ENCODE measurements at places on chromosomes 2 and 18. TPM values are rescaled to one million over a fixed set of nuclear protein-coding genes. Genes with fewer than 3 reads are reported as not detected.
A peak's percentile ranks its signal among the peaks of the same experiment; 100 is the strongest.

DNA sequence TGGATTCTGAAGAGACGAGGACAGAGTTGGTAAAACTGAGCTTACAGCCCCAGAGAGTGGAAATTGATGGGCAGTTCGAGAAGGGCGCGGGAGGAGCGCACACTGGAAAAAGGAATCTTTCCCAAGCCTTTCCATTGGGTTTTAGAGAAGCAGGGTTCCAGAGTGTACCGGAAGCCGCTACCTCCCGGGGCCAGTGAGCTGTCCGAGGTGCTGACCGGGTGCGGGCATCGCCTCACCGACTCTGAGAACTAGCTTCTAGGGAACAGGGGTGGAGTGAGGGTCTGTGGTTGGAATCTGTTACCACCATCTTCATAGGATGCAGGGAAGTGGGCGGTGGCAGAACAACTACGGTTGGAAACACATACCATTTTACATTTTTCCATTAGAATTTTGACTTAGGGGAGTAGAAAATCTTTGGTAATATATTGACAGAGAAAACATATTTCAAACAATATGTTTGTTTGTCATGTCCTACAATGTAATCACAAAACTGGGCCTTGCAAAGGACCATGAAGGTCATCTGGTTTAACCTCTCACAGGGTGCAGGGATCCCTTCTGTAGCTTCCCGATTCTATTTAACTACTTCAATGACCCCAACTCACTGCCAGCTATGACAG, 724 bp downstream of the NMS start:
- DNase-seq: peak; percentile 67

GRCh38 chr18:78828131-78828530, 151.5 kb upstream of the SALL3 start:
- DNase-seq: no peak

- no peak for DNase-seq
These were observed at the start of gene MPP4 for GRCh38 chr2:201698588-201699226. Gene MPP4 (minus strand): TSS chr2:201698644. CDS start chr2:201693954, 4,690 bp downstream.

- DNase-seq: no peak
These were observed 38.9 kb downstream of the UGP2 start for GRCh38 chr2:63880625-63881024.

- DNase-seq: no peak
These were observed 144.1 kb downstream of the FAM210A start for GRCh38 chr18:13582178-13582670.

DNA sequence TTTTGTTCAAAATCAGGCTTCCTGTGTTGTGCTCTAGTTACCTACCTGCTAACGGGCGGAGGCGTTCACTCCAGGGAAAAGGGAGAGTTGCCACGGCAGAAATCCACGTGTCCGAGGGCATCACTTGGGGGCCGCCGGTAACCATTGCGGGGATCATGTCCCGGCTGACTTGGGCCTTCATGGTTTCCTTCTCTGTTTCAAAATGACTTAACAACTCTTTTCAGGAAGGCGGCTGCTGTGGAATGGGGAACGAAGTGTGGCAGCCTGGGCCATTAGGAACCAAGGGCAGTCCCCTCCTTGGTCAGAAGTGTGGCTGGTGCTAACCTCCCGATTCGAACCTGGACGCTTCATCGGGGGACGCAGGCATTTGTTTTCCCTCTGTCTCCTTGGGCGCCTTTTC, 56.8 kb downstream of the INPP5D start:
- DNase-seq: no peak

GRCh38 chr18:22933206-22933965, at the start of gene RBBP8:
Gene RBBP8 (plus strand): TSS chr18:22933328. CDS start chr18:22936852, 3,524 bp downstream.
- peak; percentile 88 for DNase-seq

GRCh38 chr2:238160206-238161129, 1.7 kb downstream of the ERFE start:
- no peak for DNase-seq

DNA sequence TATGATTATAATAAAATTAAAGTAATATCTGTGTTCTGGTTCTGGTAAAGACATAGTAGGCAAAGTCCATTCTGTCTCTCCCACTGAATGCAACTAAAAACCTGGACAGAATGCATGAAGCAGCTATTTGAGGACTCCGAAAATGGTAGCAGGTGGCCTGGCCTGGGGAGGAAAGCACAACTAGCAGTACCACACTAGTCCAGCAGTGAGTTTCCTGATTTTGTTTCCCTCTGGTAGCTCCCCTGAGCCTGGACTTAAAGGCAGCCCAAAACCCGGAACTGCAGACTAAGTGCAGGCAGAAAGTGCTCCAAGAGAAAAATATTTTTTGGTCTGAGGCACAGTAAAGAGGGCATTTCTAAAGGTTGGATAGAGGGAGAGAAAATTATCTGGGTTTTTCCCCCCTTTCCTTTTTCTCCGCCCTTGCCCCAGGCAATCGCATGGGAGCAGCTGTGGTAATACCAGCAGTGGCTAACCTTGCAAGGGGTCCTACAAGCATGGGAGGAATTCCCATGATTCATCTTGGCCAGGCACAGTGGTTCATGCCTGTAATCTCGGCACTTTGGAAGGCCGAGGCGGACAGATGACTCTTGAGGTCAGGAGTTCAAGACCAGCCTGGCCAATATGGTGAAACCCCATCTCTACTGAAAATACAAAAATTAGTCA, 32.3 kb downstream of the ASXL2 start:
- DNase-seq: no peak

GRCh38 chr2:24680196-24680595, 113.0 kb downstream of the PTRHD1 start:
- DNase-seq: no peak

DNA sequence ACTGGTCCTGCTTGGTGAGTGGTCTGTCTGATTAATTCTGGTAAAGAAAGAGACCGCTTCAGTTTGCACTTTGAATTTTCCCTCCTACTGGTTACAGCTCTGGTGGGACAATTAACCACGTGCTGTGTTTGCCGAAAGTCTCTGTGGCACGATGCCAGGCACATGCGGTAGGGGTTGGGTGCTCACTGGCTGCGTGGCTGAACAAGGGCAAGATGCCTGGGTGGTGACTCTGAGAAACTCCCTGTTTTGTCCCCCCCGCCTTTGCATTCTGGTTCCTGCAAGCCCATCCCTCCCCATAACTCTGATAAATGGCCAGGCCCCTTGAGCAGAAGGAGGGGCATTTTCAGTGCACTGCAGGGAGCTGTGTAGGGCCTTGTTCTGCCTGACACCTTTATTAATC, 206.1 kb downstream of the TFCP2L1 start:
- DNase-seq: no peak

DNA sequence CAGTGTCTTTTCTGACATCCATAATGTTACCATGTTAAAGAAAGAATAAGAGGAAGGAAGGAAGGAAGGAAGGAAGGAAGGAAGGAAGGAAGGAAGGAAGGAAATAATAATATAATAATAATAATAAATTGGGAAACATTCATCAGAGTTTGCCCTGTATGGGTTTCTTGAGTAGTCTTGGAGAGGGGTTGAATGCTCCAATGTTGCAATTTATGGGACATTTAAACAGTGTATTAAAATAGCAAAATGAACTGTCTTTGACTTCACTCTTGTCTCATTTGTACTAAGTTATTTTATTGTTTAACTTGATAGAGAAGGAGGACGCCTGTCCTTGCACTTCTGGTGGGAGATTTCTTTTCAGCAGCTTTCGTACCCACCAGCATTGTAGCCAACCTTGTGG, 277.7 kb downstream of the RNF144A start:
- DNase-seq: no peak

- DNase-seq: no peak
These were observed 56.1 kb upstream of the C2orf15 start for GRCh38 chr2:99085421-99085820.

- DNase-seq: no peak
These were observed 85.7 kb downstream of the B3GNT2 start for GRCh38 chr2:62281663-62282062.

DNA sequence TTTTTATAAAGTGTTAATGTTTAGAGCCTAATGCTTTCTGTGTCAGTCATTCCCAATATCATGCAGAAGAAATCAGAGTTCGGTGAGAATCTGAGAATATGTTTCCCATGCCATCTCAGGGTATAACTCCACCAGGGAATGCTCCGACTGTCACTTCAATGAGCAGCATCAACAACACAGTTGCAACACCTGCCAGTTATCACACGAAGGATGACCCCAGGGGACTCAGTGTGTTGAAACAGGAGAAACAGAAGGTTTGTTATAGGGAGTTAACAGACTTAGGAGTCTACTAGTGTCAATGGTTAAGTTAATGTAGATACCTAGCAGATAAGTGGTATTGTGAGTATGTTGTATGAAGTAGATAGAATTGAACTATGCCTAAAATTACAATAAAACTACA, 31.0 kb downstream of the VAPA start:
- DNase-seq: no peak

DNA sequence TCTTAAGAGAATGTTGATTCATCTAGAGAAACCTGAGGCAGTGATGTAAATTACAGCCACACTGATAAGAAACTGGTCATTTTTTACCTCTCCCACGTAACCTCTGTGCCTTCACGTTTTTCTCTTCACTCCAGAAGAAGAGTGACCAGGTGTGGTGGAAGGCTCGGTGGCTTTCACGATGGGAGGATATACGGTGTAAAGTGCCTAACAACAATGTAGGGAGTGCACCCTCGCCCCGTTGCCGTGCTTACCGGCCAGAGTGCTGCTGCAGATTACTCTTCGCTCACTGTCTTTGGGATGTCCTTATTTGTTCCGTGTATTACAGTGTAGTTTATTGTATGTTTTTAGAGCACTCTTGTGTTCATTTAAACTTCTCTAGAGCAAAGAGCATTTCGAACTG, 46.5 kb downstream of the NCK2 start:
- DNase-seq: no peak

GRCh38 chr2:18399601-18400000, 160.9 kb downstream of the RDH14 start:
- no peak for DNase-seq

- no peak for DNase-seq
These were observed 17.4 kb upstream of the LMAN1 start for GRCh38 chr18:59376351-59376935.

DNA sequence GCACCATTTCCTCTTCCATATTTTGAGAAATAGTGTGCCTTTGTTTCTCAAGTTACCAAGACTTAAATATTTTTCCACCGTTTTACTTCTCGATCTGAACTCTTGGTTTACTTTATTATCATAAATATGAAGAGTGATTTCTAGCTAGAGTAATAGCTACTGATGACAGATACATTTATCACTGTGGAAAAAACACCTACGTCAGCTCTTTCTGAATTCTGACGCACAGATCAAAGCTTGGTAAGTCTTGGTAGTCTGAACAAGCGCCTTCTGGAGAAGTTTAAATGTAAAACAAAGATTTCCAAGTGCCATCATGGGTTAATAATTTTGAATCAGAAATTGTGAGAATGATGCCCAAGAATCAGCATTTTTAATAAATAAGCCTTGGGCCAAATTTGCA, 367.7 kb downstream of the DPP10 start:
- DNase-seq: no peak

DNA sequence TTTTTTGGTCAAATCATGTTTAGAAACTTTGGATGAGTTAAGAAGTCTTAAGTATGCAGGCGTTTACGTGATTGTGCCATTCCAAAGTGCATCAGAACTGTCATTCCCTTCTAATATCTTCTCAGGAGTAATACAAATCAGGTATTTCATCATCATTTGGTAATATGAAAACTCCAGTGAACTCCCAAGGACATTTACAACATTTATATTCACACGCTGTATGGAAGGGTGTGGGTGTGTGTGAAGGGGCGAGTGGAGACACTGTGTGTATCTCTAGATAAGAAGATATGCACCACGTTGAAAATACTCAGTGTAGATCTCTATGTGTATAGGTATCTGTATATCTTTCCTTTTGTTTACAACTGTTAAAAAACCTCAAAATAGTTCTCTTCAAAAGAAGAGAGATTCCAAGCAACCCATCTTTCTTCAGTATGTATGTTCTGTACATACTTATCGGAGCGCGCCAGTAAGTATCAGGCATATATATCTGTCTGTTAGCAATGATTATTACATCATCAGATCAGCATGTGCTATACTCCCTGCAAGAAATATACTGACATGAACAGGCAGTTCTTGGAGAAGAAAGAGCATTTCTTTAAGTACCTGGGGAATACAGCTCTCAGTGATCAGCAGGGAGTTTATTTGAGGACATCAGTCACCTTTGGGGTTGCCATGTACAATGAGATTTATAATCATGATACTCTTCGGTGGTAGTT, 29.3 kb downstream of the COX7A2L start:
- DNase-seq: no peak

- DNase-seq: no peak
These were observed 12.4 kb upstream of the ANKRD44 start for GRCh38 chr2:197322724-197323720.

- no peak for DNase-seq
These were observed 93.9 kb downstream of the SPTBN1 start for GRCh38 chr2:54549917-54550518.

- DNase-seq: no peak
These were observed 1452.1 kb downstream of the SUCLG1 start for GRCh38 chr2:83006961-83007360.

- no peak for DNase-seq
These were observed 481.0 kb downstream of the TNS1 start for GRCh38 chr2:217521820-217522219.

DNA sequence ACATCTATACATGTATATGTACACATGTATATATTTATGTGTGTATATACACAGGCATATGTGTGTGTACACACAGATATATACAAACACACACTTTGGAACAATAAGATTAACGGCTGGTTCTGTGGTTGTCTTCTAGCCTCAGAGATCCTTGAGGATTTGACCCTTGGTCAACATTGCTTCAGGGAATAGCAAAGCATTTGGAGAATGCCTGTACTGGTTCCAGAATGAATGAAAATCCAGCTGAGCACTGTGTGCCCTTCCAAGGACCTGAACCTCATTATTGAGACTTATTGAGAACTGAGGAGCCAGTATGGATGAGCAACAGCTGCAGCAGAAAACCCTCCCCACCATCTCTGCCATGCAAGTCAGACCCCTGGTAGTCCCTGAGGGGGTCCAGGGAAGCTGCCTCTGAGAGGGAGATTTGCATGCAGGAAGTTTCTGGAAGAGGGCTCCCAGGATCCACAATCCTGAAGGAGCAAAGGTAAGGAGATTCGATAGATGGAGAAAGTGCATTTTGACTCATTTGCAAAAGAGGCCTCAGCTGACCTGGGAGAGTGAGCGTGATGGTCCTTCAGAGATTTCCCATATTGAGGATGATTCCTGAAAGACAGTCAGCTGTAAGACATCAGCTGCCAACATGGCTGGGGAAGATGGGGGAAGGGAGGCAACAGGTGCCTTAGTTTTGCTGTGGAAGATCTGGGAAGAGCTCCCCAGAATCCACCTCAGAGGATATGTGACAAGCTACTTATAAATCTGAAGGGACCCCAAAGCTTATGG, 166.6 kb upstream of the NCKAP5 start:
- no peak for DNase-seq

Gene TNFAIP6
- polyA plus RNA-seq: 1.4 TPM

Gene D2HGDH
- 57.0 TPM for polyA plus RNA-seq

Gene LYG2
- 1.0 TPM for polyA plus RNA-seq

Gene ATOH8
- polyA plus RNA-seq: 10.3 TPM

Gene FBXO36
- polyA plus RNA-seq: 7.6 TPM

Gene AQP12B
- polyA plus RNA-seq: 0.35 TPM

Gene ANKRD30B
- polyA plus RNA-seq: 0.62 TPM

Gene RNASEH1
- polyA plus RNA-seq: 21.2 TPM

Gene PRSS56
- not detected for polyA plus RNA-seq

Gene UPP2
- 11.2 TPM for polyA plus RNA-seq

Gene MROH2A
- 0.28 TPM for polyA plus RNA-seq

Gene IL1A
- 0.17 TPM for polyA plus RNA-seq

Data from left kidney (tissue), 8 donors.